ENCODE measurements at places on chromosomes 1 and 21. TPM values are rescaled to one million over a fixed set of nuclear protein-coding genes. Genes with fewer than 3 reads are reported as not detected.

ANGPTL1 gene
- total RNA-seq: not detected

- H3K4me1 ChIP-seq: no peaks in the 10 kb centered on the region
- no peak overlapping the region for H3K4me3 ChIP-seq
- H3K27ac ChIP-seq: no peak overlapping the region
- DNase-seq: no peak
- no peaks in the 10 kb centered on the region for H3K36me3 ChIP-seq
Measured at GRCh38 chr21:42751866-42752265, 98.4 kb downstream of the PDE9A start.

- H3K27ac ChIP-seq: no peak overlapping the region
- no peak for DNase-seq
- no peaks in the 10 kb centered on the region for H3K27me3 ChIP-seq
- no peak overlapping the region for H3K4me3 ChIP-seq
Measured at GRCh38 chr21:23316190-23316589, 2291.1 kb downstream of the MRPL39 start.

- peak overlapping the region; percentile 17 for H3K27ac ChIP-seq
- no peak for DNase-seq
- no peak overlapping the region for H3K4me3 ChIP-seq
- H3K27me3 ChIP-seq: no peaks in the 10 kb centered on the region
- peaks cover 48% of the 10 kb centered on the region for H3K4me1 ChIP-seq
Measured at GRCh38 chr1:235108876-235109275, 19.8 kb downstream of the TOMM20 start.

GRCh38 chr1:236287757-236288619 is 6.2 kb upstream of the ERO1B start:
- H3K27me3 ChIP-seq: peaks cover 20% of the 10 kb centered on the region
- H3K4me3 ChIP-seq: no peak overlapping the region
- H3K27ac ChIP-seq: no peak overlapping the region
- DNase-seq: no peak
- no peaks in the 10 kb centered on the region for H3K36me3 ChIP-seq

E2F2 gene
- 1.9 TPM for total RNA-seq
